Activated CD4-positive, alpha-beta memory T cell treated with anti-CD3 and anti-CD28 coated beads, Interleukin-2, amount 10 ng/mL, durations not matched to agents 7 days and 5 days (primary cell): ENCODE measurements at places on chromosomes 3 and 15.

DNA sequence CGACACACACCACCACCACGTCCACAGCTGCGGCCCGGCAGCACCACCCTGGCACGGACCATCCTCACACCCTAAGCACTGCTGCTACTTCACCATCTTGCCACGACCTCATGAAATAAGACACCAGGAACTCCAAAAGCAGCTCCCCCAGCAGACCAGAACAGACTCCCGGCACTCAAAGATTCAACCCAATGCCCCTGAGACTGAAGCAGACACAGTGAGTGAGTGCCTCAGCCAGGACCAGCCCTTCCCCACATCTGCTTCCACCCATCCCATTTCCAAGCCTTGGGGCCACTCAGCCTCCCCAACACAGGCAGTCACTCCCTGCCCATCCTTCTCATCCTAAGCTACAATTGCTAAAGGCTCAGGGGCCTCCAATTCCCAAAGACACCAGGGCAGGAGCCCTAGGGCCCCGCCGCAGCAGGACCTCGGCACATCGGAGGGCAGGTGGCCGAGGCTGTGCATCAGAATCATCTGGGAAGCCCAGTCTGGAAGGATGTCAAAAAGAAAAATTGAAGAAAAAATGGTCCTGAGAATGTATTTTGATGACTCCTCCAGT is 18.4 kb upstream of the OCA2 start:
- DNase-seq = no peak

GRCh38 chr3:153631102-153631501 is 469.1 kb downstream of the RAP2B start:
- no peak for DNase-seq

DNA sequence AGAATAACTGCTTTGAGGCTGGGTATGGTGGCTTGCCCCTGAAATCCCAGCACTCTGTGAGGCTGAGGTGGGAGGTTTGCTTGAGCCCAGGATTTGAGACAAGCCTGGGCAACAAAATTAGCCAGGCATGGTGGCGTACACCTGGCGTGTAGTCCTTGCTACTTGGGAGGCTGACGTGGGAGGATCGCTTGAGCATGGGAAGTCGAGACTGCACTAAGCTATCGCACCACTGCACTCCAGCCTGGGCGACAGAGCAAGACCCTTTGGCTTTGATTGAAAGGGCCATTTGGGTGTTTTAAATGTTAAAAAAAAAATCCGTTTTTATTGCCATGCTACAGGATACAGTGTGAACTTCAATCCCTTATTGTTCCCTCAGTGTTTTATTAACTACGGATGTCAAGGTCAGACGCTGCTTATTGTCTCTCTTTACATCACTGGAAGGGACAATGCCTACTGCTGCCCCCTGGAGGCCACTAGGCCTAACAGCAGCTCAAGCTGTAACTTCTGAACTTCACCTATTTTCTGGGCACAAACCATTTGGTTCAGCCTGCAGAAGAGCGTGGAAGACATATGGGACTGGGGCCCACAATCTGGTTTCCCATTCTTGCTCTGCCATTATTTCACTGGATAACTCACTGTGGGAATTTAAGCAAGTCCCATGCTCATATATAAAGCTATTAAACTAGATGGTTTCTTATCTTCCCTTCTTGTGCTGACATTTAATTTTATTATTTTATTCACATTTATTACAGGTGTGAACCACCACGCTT is 15.3 kb upstream of the IREB2 start:
- peak; percentile 71 for DNase-seq

DNA sequence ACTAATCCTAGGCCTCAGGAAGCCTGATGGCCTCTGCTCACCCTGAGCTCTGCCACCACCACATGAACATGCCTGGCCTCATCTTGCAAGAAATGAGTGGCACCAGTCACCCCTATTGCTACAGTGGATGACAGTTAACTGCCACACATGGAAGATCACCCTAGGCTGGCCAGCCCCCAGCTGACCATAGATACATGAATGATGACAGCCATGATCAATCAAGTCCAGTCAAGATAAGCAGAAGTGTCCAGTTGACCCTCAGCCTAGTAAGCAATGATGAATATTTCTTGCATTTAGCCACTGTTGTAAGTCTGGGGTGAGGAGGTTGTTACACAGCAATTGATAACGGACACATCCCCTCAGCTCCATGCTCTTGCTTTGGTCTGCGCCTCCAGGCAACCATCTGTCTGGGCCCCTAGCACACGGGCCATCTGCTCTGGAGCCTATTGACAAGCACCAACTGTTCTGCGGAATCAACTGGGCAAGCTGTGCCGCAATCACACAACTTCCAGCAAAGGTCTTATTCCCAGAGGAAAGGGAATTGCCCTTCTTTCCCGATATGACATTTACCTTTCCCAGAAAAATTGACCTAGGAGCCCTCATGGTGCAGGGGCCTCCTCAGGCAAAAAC is 2.2 kb upstream of the LYZL4 start:
- DNase-seq = no peak

DNA sequence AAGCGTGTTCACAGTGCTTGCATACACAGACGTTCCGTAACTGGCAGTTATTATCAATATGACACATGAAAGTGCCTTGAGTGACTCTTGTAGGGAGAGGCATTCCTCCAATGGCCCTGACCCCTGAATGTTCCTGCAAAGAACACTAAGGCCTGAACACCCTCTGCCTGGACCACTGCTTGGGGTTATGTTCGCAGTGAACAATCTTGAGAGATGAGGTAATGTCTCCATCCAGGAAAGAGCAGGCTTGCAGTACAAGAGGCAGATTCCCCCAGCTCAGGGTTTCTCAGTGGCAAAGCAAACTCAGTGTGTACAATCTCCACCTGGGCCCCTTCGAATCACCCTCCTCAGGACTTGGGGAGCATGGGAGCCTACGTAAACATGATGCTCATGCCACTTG is 324.6 kb downstream of the MAGI1 start:
- no peak for DNase-seq

DNA sequence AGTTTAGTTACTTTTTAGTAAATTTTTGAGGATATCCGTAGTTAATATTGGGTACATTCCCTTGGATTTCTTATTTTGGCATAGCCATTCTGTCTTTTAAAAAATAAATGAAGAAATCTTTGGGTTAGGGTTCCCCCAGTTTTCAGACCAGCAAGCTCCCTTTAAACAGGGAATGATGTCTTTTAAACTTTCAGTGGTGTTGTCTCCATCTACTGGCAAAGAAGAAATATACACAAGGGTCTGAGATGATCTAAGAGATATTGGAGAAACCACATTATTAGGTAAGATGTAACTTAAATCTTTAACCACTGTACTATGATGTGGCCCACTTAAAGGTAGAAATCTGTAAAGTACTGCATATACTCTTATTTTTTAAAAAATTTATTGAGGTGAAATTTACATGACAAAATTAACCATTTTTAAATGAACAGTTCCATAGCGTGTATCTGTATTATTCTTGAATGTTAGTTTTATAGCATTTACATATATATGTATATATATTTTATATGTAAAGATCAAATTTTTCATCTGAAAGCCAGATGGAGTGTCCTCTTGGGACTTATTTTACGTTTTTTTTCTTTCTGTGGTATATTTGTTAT is 35.1 kb upstream of the EIF3J start:
- no peak for DNase-seq

DNA sequence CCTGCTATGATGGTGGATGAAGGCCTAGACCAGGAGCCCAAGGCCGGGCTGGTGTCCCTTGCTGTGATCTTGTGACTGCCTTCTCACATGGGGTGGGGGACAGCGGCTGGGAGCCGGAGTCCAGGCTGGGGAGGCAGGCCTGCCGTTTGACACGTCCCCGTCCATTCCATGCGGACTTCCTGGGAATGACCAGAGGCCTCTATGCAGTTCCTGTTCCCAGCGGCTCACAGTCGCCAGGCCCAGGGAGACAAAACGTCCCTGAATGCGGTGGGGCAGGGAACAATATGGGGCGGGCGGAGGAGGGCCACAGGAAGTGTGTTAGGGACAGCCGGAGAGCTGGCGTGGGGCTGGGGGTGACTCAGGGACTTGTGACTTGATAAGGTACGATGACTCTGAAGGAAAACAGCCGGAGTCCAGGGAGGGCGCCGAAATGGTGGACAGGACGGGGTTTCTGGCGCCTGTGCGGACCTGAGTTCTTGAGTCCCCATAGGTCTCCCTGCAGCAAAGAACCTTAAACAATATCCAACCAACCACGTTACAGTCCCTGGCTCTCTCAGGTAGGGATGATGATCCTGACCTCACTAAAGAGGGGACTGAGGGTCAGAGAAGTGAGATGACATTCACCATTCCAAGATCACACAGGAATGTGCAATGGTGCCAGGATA is 40.5 kb upstream of the SMAD6 start:
- no peak for DNase-seq

GRCh38 chr15:92005154-92005553 is 151.6 kb downstream of the SLCO3A1 start:
- no peak for DNase-seq

DNA sequence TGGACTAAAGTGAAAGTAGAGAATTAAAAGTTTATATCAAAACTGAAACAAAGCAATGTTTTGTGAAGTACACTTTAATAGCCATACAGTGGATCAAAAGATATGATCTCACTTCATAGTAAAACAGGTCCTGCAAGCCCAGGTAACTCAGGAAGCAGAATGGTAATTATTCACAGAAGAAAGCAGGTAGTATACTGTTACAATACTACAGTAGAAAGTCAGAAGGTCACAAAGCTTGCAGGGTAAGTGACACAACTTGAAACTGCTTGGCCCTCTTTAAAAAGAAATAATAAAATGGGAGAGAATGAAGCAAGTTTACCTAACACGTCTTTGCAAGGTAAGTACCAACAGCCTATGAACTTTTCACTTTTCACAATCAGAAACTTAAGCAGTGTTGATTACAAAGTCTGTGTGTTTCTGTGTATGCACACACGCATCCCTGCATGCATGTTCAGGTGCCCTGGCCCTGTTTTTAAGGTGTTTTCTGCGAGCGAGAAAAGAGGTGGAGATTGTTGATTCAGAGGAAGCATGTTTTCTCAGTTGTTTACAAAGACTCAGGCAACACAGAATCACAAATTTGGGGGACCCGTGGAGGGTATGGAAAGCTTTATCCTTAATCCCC is at the start of gene NAALADL2:
NAALADL2 (plus strand) TSS at position 221 of the 622 bp plus-strand sequence.
- no peak for DNase-seq

GRCh38 chr3:188156056-188156455 is 2.1 kb downstream of the LPP start:
- peak; percentile 52 for DNase-seq

GRCh38 chr3:21894459-21895340 is 143.7 kb upstream of the ZNF385D start:
- no peak for DNase-seq

DNA sequence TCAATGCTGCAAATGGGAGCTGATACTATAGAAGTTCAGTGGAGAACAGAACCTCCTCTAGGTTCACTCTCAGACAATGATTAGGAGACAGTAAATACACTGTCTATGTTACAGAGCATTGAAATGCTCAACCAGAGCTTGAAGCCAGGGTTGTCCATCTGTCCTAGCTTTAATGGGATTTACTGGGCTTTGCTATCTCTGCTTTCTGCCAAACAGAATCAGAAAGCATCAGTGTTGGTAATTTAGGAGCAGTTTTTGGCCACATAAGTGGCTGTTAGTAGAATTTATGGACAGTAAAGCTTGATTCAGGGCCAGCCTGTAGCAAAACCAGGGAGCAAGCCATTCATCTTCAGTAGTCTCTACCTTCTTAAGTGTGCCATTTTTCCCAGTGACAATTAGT is 396.3 kb downstream of the LSAMP start:
- DNase-seq = no peak

DNA sequence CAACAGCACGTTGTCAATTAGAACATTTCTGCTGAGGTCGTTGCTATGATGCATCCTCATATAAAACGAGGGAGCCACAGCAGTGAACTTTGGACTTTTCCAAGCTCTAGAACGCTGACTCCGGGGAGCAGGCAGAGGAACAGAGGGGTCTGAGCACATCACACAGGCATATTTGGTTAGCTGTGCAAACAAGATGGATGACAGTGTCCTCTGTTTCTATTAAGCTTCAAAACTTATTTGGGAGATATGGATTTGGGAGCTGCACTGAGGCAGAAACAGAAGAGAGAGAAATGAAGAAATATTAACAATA is 278.0 kb upstream of the TBL1XR1 start:
- DNase-seq = no peak

- DNase-seq = no peak
Measured at GRCh38 chr3:64295594-64295993, 70.3 kb upstream of the PRICKLE2 start.

- no peak for DNase-seq
Measured at GRCh38 chr3:152472672-152472954, 203.9 kb downstream of the MBNL1 start.

- no peak for DNase-seq
Measured at GRCh38 chr3:130529486-130530215, 12.7 kb downstream of the COL6A6 start.

GRCh38 chr3:129435367-129435766 is 4.4 kb downstream of the MBD4 start:
- no peak for DNase-seq

GRCh38 chr3:59563966-59564365 is 514.1 kb upstream of the CFAP20DC start:
- no peak for DNase-seq

DNA sequence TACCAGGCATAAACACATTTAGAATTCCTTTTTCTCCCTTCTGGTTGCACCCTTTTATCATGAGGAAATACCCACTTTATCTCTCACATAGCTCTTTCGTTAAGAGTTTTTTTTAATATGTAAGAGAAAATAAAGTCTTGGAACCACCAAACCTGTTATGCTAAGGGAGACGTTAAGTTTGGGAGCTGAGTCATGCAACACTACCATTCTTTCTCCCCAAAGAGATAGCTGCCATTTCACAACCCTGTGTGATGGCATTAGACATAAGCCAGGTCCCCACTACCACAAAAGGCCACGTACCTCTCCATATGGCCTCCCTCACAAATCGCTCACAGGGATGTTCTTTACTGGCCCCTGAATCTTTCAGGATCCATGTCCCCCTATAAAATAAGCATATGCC is 7.6 kb upstream of the NIPA1 start:
- no peak for DNase-seq

DNA sequence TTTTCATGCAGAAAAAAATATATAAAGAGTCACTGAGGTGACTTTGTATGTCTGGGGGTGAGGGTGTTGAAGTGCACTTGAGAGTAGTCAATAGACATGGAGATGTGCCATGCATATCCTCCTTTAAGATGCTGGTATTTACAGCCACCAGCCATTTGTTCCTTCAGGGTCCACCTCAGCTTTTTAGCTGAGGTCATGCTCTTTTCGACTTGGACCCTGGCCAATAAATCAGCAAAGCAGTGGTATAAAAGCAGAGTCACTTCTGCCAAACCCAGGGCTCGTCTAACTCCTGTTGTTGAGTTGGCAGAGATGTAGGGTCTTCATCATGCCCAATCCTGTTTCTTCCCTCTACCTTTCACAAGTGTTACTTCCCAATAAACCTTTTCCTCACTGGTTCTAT is 75.1 kb upstream of the OSTN start:
- DNase-seq = no peak
